ENCODE measurements at places on chromosomes 3 and 15.

DNA sequence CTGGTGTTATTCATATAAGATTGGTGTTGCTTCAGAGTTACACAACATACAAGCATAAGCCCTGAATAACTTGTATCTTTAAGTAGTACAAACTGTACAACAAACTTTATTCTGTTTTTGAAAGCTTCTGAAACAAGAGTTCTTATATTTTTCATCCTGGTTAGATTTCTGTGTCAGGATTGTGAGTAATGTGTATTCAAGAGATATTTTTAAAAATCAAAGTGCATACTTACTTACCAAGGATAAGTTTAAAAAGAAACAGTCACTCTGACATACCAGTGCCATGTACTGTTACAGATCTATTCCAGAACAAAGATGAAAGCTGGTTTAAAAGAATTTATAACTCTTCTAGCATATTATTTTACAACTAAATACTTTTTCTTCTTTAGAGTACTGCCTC, 755.1 kb downstream of the ZPLD1 start:
- DNase-seq, result no peak

DNA sequence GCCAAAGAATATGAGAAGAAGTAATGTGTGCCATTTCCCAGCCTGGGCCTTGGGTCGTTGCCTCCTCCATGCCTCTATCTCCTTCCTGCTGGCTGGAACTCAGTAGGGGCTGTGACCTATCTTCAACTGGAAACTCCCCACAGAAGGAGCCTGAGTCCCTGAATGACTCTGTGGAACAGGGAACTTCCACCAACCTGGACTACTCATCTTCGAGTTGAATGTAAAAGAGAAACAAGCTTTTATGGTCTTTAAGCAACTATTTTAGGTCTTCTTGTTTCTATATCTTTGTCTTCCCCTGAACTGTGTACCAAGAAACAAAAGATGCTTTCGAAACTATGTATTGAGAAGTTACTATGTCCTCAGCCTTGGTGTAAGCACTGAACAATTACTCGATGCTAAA, 355.3 kb upstream of the NR2F2 start:
- no peak for DNase-seq

GRCh38 chr3:107753494-107753893, 230.7 kb downstream of the BBX start:
- DNase-seq, result peak; percentile 29

GRCh38 chr15:62316413-62317060, 151.5 kb upstream of the C2CD4B start:
- no peak for DNase-seq

DNA sequence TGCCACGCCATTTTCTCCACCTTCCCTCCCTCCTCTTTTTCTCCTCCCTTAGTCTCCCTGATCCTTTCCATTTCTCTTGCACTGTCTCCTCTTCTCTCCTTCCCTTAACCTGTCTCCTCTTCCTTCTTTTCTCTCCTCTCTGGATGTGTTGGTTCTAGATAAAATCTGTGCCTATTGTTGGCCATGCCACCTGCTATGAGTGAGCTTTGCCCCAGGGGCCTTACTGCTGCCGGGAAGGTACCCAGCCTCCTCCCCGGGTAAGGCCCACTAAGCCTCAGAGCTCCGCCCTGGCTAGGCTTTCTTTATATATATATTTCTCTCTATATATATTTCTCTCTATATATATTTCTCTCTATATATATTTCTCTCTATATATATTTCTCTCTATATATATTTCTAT, 14.7 kb downstream of the GPD1L start:
- DNase-seq, result no peak

DNA sequence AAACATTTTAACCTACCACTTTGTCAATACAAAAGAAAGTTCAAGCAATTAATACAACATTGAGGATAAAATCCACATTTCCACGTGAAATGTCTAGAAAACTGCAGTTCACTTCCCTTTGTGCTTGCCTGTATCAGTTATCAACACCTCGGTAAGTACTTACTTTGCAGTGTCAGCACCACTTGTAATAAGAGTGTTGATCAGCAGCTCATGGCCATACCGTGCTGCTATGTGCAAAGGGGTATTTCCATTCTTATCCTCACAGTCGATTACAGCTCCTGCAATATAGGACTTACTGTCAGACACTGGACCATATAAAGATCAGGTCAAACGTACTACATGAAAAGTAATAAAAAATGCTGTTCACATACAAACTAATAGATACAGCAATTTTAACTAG, 84.4 kb downstream of the ANKRD28 start:
- no peak for DNase-seq

- DNase-seq, result no peak
Observed at GRCh38 chr3:103218146-103218545, 783.3 kb downstream of the ZPLD1 start.

GRCh38 chr15:51623386-51623938, 891 bp upstream of the DMXL2 start:
- DNase-seq, result peak; percentile 6

DNA sequence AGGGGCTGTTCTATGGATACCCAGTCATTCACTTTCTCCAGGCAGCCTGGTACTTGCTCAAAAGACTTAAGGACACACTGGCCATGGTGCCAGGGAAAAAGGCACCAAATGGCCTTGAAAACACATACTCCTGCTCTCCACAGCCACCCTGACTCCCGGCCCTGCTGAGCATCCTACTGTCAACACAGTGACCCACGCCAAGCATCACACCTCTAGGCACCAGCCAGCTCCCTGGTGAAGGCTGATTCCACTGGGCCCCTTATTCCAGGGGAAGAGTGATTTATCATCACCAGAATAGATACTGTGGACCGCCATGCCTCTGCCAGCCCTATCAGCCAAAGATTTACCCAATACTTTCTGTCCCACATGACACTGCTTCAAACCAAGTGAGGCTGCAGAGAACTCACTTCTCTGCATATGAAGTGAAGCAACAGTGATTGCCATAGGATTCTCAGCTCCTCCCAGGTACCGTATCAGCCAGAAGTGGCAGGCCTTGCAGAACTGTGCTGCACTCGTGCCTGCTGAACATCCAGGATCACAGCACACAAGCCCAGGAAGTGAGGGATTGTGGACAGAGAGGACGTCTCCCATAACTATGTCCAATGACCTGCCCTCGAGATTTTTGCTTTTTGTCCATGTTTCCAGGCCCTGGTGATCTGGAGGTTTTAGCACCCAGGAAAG, 63.7 kb downstream of the WHAMM start:
- no peak for DNase-seq

DNA sequence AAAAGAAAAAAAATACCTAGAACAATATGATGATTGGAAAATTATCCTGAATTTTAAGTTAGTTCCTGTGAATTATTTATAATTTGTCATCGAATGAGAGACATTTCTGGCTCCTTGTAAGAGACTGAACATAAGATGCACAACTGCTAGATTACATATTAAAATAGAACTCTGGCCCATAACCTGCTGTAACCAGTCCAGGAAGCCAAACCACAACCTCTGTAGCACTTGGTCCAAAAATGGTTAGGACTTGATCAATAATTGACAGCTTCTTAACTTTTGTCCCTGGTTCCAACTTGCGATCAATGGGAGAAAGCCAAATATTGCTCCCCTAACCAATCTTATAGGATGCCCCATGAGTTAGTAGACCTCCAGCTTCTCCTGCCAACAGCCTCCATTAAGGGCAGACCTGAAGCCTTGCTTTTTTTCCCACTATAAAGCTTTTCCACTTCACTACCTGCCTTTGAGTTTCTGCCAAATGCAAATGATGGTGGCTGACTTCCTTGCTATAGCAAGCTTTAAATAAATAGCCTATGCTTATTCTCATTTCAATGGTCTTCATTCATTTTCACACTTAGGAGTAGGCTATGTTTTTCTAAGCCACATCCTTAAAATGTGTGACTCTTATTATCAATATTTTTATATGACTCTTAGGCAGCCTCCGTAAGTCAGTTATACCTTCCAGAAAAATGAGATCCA, 224.0 kb upstream of the ARHGEF26 start:
- DNase-seq, result no peak

- no peak for DNase-seq
Observed at GRCh38 chr3:195770081-195770840, 41.5 kb downstream of the MUC4 start.

GRCh38 chr3:104952146-104952972, 414.4 kb upstream of the ALCAM start:
- DNase-seq, result peak; percentile 88

GRCh38 chr3:5181469-5182141, 5.9 kb upstream of the EDEM1 start:
- no peak for DNase-seq

GRCh38 chr3:27596334-27596841, 112.2 kb upstream of the SLC4A7 start:
- peak; percentile 85 for DNase-seq

DNA sequence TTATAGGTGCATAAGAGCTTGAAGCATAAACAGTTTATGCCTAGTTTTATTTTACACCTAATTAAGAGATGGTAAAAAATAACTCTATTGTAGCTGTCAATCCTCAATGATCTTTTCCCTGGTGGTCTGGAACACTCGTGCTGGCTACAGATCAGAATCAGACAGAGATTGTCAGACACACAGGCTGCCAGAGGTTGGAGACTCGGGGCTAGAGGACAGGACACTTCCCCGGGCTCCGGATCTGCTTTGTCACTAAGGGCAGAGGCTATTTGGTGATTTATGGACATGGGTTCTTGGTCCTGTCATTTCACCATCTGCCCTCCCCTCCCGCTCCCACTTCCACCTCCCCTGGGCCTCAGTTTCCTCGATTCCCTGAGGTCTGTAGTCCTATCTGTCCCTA, 16.5 kb upstream of the FAM174B start:
- no peak for DNase-seq

DNA sequence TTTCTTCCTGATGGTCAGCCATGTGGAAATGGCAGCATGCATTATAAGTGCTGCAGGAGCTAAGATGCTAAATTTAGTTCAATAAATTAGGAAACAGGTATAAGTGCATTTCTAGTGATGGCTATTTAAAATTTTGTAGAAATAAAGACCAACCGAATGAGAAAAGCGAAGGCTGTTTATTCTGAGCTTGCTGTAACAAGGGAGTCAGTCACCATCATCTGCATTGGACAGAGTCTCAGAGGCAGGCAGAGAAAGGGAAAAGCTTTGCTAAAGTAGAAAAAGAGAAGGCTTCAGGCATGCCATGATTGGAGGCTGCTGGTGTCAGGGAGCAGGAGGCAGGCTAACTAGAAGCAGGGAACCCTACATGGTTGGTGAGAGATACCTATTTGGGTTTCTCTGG, 451.0 kb downstream of the EDEM1 start:
- DNase-seq, result no peak

DNA sequence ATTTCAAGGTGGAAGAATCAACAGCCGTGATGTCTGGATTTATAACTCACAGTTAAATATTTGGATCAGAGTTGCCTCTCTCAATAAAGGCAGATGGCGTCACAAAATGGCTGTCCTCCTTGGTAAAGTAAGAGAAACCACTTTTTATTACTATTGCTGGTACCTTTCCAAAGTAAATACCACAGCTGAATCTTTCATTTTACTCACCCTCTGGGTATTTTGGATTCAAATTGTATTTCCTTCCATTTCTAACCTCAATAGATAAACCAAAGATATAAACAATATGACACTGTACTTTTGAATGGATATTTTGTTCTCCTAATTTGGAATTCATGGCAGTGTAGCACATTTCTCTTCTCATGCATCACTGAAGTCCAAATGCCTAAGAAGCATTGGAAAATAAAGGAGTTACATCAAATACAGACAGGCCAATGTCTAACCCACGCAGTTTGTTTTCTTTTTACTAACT, 29.5 kb downstream of the KLHL24 start:
- DNase-seq, result peak; percentile 92

- DNase-seq, result no peak
Observed at GRCh38 chr3:61685755-61686154, 124.4 kb downstream of the PTPRG start.

DNA sequence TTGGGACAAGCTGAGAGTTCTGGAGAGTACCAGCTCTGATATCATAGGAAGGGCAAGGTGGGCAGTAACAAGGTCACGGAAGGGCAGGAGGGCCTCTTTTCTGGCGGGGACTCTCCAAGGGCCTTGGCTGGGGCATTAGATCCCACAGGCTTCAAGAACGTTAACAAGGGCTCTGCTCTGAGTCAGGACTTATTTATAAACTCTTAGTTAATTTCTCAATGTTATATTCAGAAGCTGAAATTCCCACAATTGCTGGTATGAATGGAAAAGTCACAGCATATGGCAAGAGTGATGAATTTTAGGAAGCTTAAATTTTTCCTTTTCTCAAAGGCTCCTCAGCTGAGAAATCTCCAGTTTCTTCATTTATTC, 320.2 kb upstream of the TBC1D5 start:
- peak; percentile 18 for DNase-seq

All from fibroblast of upper back skin (primary cell).